ENCODE measurements at places on chromosomes 3 and 15.

GRCh38 chr3:25432176-25432720 lies 4.2 kb downstream of the RARB start:
- DNase-seq = no peak

DNA sequence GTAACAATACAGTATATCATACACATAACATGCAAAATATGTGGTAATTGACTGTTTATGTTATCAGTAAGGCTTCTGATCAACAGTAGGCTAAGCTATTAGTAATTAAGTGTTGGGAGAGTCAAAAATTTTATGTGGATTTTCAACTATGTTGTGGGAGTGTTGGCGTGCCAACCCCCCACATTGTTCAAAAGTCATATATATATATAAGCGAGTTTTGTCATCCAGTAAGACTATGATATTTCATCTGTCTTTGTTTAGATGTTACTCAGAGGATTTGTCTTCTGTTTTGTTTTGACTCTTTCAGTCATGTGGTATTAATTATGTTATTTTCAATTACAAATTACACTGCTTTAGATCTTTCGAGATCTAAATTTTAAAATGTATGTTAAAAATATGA lies 51.0 kb upstream of the RAP2B start:
- DNase-seq = no peak

DNA sequence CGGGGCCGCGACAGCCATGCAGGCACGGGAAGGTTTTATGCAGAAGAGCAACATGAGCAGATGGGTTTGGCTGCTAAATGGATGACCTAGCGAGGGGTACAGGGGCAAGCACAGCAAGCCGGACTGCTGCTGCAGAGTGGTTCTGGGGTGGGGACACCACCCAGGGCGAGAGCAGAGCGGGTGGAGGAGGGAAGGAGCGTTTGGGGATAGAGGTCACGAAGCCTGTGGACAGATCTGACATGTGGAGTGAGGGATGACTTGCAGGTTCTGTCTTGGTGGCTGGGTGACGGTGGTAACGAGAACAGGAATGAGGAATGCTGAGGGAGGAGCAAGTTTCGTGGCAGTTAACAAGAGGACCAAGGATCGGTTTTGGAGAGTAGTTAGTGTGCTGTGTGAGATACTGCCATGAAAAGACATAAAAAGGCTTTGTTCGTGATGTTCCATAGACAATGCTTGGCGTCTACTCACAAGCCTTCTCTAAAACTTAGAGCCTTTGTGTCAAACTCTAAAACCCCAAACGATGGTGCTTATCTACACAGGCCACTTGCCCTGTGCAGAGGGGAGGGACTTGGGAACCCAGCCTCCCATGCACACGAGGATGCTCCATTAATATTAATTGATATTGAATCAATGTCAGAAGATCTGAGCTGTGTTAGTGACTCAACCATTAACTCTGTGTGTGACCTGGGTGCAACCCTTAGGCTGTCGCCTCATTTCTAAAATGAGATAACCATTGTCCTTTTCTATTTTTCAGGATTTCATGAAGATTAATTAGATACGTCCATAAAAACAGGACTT lies 132.7 kb upstream of the SLC2A2 start:
- no peak for DNase-seq

DNA sequence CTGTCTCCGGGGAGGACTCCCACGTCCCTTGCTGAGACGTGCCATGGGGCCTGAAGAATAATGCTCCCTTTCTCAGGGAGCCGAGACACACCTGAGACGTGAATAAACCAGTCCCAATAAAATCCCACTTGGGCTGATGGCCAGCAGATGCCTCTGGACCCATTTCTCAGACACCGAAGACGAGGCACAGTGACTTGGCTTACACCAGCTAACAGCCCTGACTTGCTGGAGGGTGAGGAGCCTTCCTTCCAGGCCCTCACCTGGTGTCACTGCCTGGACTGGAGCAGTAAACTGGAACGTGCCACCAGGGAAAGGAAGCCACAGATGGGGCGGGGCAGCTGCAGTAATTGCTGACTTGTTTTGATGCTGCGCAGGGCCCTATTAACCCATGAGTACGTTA lies 189.7 kb downstream of the PDZRN3 start:
- no peak for DNase-seq

DNA sequence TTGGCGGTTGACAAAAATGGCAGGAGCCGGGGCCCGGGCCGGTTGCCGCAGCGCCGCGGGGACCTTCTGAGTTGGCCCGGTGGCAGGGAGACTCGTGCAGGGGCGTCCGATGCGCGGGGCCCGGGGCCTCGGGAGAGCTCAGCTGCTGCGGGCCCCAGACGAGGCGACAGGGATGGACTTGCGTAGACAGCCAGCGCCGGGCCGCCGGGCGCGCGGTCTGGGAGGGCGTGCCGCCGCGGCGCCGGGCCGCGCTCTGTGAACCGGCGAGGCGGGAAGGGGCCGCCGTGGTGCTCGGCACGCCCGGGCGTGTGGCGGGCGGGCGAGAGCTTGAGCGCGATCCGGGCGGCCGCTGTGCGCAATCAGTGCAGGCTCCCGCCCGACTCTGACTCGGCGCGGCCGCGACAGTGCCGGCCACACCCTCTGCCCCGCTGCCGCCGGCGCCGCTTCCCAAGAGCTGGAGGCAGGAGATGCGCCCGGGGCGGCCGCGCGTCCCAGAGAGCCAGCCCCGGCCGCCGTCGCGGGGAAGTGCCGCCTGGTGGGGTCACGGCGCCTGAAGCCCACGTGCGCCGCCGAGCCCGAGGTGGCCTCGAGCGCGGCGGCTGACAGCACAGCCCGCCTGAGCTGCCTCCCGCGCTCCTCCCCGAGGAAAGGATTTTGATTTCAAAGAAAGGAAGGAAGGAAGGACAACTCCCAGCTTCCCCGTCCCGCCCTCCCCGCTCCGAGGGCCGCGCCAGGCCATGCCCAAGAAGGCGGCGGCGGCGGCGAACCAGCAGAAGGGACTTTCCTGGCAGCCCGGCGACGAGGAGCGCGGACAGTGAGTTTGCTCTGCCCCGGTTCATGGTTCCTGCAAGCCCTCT lies 657 bp downstream of the TLNRD1 start:
- DNase-seq = peak; percentile 72

- no peak for DNase-seq
These were observed 184.0 kb downstream of the KCNAB1 start for GRCh38 chr3:156304406-156304805.

DNA sequence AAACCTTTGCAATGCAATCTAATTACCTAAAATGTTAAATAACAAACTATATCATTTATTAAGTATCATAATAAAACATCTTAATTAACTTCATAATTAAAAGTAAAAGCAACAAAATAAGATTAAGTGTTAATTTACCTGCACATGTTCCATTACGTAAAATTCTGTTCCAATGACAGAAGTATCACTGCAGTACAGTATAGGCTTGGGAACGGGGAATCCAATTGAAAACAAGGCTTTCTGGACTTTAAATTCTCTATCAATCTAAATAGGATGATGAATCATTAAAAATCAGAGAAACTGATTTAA lies 17.1 kb downstream of the ACAD11 start:
- no peak for DNase-seq

DNA sequence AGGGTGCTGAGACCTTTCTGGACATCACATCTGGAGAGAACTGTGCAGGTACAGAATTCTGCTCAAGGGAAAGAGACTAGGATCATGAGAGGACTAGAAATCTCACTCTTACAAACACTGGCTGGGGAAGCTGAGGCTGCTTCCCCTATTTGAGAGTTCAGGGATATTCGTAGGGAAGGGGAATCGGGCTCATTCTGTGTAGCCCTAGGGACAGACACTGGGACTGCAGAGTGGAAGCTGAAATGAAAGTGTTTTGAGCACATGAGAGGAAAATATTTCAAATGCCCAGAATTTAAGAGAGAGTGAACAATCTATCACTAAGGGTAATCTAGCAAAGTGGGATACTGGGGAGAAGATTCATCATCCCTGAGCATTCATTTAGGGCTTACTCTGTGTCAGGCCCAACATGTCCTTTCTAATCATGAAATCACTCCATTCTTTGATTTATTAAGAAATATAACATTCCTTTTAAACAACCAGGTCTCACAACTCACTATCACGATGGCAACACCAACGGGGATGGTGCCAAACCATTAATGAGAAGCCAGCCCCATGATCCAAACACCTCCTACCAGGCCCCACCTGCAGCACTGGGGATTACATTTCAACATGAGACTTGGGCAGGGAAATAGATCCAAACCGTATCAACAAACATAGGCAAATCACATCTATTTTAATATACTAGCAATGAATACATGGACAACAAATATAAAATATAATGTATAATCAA lies 63.0 kb downstream of the CPN2 start:
- no peak for DNase-seq

DNA sequence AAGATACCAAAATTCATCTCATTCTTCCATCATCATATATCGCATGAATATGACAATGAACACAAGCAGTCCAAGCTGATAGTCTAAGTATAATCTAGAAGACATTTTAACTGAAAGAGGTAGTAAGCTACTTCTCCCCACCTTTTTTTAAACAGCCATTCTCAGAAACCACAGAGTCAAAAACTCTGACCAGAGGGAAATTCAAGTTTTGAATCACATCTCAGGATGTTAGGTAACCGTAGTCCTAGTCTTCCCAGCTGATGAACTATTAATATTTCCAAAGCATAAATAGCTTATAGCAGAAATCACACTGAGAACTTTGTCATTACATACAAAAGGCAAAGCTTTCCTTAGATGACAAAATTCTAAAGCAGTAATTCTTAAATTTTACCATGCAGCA lies 25.8 kb downstream of the NPTN start:
- DNase-seq = no peak

DNA sequence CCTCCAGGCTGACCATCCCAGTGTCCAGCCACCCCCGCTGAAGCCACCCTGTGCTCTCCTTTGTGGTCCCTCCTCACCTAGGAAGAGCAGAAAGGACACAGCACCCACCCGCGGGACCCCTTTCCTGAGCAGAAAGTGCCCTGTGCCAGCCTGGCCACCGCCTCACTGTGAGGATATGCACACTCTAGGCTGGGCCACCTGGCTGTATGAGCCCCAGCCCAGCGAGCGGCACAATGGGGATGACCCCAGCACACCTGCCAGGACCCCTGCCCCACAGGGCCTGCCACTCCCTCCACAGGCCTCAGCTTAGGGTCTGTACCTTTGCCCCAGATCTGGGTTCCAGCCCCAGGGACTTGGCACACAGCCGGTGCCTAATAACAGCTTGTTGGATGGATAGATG lies 47.9 kb upstream of the FURIN start:
- no peak for DNase-seq

DNA sequence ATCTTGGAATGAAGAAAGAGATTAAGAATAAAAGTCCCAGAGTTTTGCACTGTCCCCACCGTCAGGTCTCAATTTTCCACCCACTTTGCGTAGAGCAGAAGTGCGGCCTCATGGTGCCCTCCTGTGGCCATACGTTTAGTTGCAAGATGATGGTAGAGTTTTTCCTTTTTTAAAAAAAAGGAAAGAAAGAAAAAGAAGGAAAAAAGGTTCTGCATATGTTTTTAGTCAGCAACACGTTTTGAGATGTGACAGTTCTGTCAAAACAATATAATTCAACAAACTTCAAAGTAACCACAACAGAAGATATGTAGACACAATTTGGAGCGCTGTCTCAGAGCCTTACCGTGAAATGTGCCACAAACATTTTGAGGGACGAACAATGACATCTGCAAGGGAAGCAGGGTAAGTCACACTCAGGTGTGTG lies 24.6 kb downstream of the EBLN2 start:
- DNase-seq = no peak

DNA sequence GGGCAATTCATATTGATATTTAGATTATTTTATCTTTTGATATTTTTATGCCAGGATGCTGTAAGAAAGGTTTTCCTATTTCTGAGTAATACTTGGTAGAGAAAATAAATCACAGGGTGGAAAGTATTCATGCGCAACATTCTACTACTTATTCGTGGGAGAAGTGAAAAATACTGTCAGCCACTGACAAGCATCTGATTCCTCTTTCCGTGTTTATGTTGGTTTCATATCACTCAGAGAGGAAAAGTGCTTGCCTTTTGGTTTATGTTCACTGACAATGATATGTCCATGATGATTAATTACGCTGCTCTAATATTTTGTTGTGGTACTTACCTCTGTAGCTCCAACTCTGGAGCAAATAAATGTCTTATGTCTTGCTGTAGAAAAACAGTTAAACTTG lies 429.4 kb downstream of the EDEM1 start:
- no peak for DNase-seq

- peak; percentile 34 for DNase-seq
These were observed 33.2 kb downstream of the ZNF106 start for GRCh38 chr15:42457445-42458442.

DNA sequence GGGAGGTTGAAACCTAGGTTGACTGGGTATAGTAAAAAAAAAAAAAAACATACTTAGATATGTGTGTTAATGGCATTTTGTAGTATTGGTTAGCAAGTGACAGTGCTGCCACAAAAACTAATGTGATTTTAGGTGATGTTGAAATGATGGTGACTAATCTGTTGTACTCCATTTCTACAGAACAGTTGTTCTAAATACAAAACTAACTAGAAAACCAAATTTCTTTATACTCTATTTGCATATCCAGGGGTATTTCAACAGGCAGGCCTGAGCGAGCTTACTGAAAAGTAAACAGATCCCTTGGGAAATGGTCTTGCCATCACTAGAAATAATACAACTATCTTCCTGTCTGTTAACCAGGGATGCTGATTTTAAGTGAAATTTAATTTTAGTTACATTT lies 20.5 kb downstream of the TSC22D2 start:
- no peak for DNase-seq

DNA sequence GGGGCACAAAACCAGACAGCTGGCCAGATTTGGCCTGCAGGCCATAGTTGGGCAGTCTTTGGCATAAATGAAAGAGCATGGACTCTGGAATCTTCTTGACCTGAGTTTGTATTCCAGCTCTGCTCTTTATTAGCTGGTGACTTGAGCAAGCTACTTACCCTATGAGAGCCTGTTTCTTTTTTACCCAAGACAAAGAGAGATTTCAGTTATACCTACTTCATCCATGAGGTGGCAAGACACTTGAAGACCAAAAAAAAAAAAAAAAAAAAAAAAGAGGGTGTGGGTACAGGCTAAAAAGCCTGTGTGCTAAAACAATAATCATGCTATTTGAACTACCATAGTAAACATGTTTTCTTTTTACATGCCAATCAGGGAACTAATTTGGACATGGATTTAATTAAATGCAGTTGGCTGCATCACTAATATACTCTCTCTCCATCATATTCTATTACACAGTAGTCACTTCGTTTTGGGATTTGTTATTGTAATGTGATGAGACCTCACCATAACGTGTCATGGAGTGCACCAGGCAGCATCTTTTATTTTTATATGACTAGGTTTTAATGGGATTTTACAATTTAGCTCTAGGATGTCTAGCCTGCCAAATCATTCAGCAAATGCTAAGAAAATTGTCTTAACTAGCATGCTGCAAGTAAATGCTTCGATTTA lies 109.2 kb upstream of the FHIT start:
- DNase-seq = no peak
